Natural killer cell treated with Interleukin-12 subunit alpha and Interleukin-12 subunit beta and Interleukin-15 and Interleukin-18, amount 100 ng/mL, for 72 hours (primary cell): ENCODE measurements at places on chromosomes 7 and 10.

GRCh38 chr7:46034056-46034768 lies 113.1 kb upstream of the IGFBP3 start:
- no peak for DNase-seq

DNA sequence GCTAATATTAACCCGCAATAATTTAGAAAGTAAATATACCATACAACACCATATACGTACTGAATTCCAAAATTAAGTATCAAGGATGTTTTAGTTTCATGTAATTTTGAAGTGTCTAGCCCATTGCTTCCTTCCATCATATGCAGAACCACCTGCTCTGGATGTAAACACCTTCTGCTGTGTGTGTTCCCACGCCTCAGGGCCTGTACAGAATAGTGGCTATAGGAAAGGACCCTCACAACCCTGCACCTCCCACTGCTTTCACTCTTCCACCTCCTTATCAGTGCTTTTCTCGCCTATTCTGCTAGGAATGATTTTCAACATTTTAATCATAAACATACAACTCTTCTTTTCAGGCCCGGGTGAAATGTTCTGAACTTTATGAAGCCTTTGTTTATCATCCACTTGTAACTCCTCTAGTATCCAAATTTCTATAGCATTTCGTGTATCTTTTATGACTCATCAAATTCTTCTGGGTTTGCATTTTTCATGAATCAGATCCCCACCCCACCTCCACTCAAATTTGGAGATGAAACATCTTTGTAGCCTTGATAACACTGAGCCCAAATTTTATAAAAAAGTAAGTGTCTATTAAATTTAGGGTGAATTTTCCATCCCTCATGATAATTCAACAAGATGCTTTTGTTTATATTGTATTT lies 1106.8 kb upstream of the C7orf33 start:
- DNase-seq, result no peak

DNA sequence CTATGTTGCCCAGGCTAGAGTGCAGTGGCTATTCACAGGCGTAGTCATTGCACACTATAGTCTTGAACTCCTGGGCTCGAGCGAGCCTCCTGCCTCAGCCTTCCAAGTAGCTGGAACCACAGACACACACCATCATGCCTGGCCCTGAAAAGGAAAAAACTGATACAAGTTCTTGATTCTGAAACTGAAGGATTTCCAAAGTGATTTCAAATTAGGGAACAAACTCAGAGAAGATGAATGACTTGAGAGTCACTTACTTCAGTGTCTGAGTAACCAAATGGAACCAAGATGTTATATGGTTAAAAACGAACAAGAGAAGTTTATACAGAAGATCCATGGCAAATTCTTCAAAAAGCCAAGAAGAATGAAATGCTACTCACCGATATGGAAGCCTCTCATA lies 14.4 kb downstream of the CWF19L1 start:
- no peak for DNase-seq

GRCh38 chr7:66227808-66228207 lies 22.7 kb downstream of the TPST1 start:
- no peak for DNase-seq

GRCh38 chr10:119658274-119658673 lies 7.1 kb downstream of the BAG3 start:
- DNase-seq, result no peak
